ENCODE measurements at places on chromosomes 6 and 20. TPM values are rescaled to one million over a fixed set of nuclear protein-coding genes. Genes with fewer than 3 reads are reported as not detected.

The SLC22A7 gene
- total RNA-seq = not detected

The POU5F1 gene
- total RNA-seq = 5.3 TPM

The RAB22A gene
- total RNA-seq = 11.0 TPM

The KCNK16 gene
- not detected for total RNA-seq

The CSNK2B gene
- total RNA-seq = 169 TPM

The POM121L2 gene
- total RNA-seq = 0.04 TPM

The RSPO4 gene
- not detected for total RNA-seq

The FAM162B gene
- total RNA-seq = not detected

The GPR6 gene
- total RNA-seq = not detected

The FBXO30 gene
- total RNA-seq = 6.0 TPM

The RAB44 gene
- total RNA-seq = 0.05 TPM

The RAMACL gene
- 0.20 TPM for total RNA-seq

The TRIM10 gene
- not detected for total RNA-seq

The PDSS2 gene
- total RNA-seq = 5.2 TPM

The TGM3 gene
- 0.03 TPM for total RNA-seq

The CENPB gene
- total RNA-seq = 125 TPM

The LY6G5C gene
- 1.6 TPM for total RNA-seq

The HCRTR2 gene
- not detected for total RNA-seq

The DEFB124 gene
- not detected for total RNA-seq

The TAP2 gene
- total RNA-seq = 19.8 TPM

The PNLDC1 gene
- total RNA-seq = 0.06 TPM

The DDO gene
- 0.12 TPM for total RNA-seq

The SASH1 gene
- total RNA-seq = 2.9 TPM

The RPL10A gene
- 1,548 TPM for total RNA-seq

The LHFPL5 gene
- total RNA-seq = not detected

The KCNK5 gene
- 1.2 TPM for total RNA-seq

The ZBP1 gene
- total RNA-seq = not detected

The HS3ST5 gene
- not detected for total RNA-seq

The FAM83C gene
- 0.06 TPM for total RNA-seq

The MUC21 gene
- not detected for total RNA-seq

The SIGLEC1 gene
- 0.02 TPM for total RNA-seq

The SRC gene
- 139 TPM for total RNA-seq

The BIRC7 gene
- total RNA-seq = 4.7 TPM

The JAG1 gene
- 32.8 TPM for total RNA-seq

The PFDN6 gene
- total RNA-seq = 98.0 TPM

The SPACA1 gene
- not detected for total RNA-seq

The SLC32A1 gene
- not detected for total RNA-seq

The EYA2 gene
- total RNA-seq = 3.3 TPM

The TRIM31 gene
- 1.2 TPM for total RNA-seq

The KHDC3L gene
- total RNA-seq = not detected

The BPHL gene
- total RNA-seq = 22.9 TPM

The JPH2 gene
- 1.1 TPM for total RNA-seq

The RRP36 gene
- 75.6 TPM for total RNA-seq

The FAM229B gene
- 10.4 TPM for total RNA-seq

The CYP21A2 gene
- not detected for total RNA-seq

The TNFRSF6B gene
- total RNA-seq = 0.67 TPM

The PBX2 gene
- total RNA-seq = 18.8 TPM

The DPPA5 gene
- total RNA-seq = not detected

The PPIL6 gene
- total RNA-seq = 2.9 TPM

The DEFB128 gene
- not detected for total RNA-seq

The HLA-DMB gene
- 2.5 TPM for total RNA-seq

The EBF4 gene
- total RNA-seq = 2.5 TPM

The HLA-DQB1 gene
- not detected for total RNA-seq

The NRSN1 gene
- total RNA-seq = not detected

The ARMC2 gene
- 2.8 TPM for total RNA-seq

The LAMP5 gene
- 0.05 TPM for total RNA-seq
